ENCODE measurements at places on chromosomes 11 and 22. TPM values are rescaled to one million over a fixed set of nuclear protein-coding genes. Genes with fewer than 3 reads are reported as not detected.

DNA sequence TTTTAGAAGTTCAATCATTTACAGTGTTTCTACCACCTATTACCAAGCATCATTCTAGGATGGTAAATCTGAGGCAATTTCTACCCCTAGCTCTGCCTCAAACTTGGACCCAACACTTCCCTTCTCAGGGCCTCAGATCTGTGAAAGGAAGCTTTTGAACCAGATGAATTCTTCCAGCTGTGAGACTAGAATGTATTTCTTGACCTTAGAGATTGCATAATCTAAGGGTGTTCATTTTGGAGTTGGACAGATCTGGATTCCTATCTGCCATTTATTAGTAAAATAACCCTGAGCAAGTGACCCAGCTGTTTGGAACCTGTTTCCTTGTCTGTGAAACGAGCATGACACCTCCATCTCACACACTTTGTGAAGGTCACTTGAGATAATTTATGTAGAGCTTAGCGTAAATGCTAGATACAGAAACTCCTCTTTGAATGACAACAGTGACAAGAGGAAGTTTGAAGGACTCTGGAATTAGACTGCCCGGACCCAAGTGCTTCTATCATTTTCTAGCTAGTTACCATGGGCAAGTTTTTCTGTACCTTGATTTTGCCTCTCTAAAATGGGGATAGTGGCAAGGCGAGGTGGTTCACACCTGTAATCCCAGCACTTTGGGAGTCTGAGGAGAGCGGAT, 3.8 kb upstream of the INTS5 start:
- DNase-seq = no peak

DNA sequence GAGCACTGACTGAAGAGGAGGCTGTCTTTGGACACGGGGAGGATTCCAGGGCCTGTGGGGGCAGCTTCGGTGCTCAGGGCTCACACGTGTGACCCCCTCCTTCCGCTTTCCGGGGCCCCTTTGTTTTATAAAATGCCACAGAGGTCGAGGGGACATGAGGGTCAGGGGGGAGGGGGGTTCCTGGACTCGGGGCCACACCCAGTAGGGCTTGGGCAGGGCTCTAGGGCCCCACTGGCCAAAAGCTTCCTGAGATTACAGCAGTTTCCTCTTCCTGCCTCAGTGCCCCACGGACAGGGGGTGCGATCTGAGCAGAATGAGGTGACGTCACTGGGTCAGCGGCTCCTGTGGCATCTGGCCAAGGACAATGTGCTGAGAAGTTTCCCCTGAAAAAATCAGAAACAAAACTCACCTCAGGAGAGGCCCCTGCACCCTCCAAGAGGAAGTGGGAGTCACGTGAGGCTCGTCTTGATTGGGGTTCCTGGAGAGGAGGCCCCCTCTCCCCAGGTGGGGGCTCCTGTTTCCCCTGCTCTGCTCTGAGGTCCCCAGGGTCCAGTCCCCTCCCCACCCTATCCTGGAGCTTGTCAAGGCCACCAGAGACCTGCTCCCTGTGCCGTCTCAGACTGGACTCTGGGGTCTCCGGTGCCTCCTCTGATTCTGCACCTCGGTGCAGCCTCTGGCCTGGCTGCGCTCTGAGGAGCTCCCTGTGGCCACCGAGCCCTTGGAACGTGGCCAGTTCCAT, 6.4 kb upstream of the IFITM3 start:
- no peak for DNase-seq

DNA sequence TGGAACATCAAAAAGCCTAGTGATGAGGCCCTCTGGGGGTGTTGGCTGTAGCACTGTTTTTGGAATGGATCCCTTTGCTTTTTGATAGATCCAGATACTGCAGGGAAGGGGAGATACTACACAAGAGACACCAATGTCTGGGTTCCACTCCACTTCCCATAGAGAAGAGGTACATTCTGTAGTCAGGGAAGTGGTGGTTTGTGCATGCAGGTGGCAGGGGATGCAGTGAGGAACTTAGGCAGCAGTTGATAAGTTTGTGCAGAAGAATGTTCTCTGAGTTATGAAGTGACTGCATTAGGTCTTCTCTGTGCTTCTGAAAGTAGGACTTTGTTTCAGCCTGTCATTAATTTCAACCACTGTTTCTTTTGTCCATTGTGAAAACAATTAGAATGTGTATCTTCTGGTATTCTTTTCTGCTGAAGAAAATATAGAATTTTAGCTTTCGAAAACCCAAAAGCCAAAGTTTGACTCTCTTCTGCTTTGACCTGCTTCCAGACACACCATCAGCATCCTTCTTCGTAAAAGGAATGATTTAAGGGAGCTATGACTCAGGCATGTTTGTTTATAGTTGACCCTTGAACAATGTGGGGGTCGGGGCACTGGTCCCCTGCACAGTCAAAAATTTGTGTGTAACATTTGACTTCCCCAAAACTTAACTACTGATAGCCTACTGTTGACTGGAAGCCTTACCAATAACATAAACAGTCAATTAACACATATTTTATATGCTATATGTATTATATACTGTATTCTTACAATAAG, 25.6 kb downstream of the PANX1 start:
- no peak for DNase-seq

DNA sequence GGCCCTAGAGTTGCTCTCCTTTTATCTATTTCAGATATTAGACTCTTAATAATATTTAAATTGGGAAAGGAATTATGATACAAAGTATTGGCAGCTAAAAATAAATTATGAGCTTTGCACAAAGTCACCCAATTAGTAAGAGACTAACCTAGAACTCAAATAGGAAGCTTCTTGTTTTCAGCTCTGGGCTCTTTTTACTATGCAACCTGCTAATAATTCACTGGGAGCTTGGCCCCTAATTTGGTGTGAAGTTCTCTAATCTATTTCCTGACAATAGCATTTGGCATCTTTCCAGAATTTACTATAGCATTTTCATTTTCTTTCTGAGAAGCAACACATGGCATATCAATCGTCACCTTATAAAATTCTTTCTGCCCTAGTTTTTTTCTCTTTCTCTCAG, 727.7 kb upstream of the ANO5 start:
- no peak for DNase-seq

DNA sequence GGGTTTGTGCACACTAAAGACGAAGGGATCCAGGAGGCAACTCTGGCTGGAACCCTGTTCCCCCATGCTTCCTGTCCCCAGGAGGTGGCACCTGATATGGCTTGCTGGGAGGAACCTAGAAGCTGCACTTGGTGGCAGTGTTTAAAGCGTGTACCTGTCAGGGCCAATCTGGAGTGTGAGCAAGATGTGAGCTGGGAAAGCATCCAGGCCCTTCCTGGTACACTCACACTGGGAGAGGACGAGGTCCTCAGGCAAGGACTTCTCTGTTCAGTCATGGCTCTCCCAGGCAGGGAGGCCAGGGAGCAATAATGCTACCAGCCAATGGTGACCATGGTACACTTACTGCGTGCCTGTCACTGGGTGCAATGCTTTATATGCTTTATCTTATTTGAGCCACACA, 130.7 kb upstream of the NECTIN1 start:
- no peak for DNase-seq

GRCh38 chr11:76762867-76763572, 20.1 kb upstream of the TSKU start:
- no peak for DNase-seq

- no peak for DNase-seq
These were observed 122.7 kb upstream of the TRPC6 start for GRCh38 chr11:101706541-101706940.

DNA sequence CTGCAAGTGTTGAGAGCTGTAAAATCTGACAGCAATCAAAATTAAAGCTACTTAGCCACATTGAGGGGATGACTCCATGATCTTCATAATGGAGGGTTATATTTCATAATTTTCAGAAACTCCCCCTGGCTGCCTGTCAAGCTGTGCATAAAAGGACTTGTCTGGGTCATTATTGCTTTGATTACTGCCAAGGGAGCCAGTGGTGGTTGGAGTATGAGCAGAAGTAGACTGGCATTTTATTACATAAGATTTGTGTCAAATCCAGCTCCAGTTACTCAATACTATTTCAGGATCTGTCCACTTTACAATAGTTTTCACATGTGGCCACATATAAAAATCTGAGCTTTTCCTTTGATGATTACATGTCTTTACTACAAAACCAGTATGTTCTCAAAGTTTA, 108.9 kb upstream of the SLC5A12 start:
- DNase-seq = no peak

- no peak for DNase-seq
These were observed 18.3 kb upstream of the TCF20 start for GRCh38 chr22:42288791-42289190.

DNA sequence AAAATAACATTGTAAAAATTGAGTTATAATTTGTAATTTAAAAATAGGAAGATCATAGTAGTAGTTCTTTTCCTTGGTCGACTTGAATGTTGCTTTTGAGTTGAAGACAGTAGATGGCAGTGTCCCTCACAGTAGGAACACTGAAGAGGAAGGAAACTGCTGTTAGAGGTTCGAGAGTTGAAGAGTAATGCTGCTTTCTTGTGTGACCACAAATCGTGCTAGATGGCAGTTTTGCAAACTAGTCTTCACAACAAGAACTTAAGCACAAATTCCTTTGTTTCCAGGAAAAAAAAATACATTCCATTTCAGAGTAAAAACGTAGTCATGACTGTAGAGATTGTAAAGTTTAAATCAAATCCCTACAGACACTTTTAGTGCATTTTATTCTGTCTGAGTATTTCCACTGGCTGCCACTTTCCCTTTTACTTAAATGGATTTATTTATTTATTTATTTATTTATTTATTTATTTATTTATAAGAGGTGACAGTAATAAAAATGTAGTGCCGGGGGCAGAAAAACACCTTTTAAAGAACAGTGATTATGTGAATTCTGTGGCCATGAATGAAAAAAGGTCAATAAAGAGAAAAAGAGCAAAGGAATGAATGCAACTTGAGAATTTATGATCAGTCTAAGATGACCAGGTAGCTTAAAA, 54.6 kb downstream of the SPECC1L start:
- DNase-seq = no peak

DNA sequence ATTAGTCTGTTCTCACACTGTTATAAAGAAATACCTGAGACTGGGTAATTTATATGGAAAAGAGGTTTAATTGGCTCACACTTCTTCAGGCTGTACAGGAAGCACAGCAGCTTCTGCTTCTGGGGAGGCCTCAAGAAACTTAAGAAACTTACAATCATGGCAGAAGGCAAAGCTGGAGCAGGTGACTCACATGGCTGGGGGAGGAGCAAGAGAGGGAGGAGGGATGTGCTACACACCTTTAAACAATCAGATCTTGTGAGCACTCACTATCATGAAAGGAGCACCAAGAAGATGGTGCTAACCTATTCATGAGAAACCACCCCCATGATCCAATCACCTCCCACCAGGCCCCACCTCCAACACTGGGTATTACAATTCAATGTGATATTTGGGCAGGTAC, 381.6 kb downstream of the ETS1 start:
- no peak for DNase-seq

The NELL1 gene
- total RNA-seq = 2.2 TPM

DNA sequence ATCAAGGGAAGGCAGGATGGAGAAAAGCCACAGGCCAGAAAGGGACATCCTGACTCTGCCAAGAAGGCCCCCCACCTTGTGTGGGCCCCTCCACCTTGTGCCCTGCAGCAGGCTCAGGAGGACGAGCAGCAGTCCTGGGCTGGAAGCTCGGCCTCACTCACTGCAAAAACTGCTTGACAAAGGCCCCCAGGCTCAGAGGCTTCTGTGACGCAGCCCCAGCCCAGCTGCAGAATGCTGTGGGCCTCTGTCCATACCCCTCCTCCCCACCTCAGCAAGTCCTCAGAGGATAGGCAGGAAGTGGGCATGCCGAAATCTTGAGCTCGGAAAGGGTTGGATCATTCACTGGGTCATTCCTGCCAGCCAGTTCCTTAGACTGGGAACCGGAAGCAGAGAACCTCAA, 61.9 kb downstream of the NRXN2 start:
- no peak for DNase-seq

The TREH gene
- total RNA-seq = not detected

The SLN gene
- 0.67 TPM for total RNA-seq

The POLR2L gene
- total RNA-seq = 89.6 TPM

DNA sequence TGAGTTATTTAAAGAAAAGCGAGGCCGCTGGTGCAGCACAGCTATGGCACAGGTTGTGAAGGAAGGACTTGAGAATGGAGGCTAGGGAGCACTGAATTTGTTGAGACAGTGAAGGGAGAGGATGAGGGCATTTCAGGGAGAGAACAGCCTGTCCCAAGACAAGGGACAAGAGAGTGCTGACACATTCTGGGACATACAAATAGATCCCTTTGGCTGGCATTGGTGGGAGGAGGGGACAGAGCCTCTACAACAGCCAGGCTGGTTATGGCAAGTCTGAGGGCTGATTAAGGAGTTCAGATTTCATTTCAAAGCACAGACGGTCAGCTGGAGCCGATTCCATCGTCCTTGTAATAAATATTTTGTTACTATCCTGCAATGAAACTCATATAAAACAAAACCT, 1.7 kb upstream of the SLC29A2 start:
- DNase-seq = no peak

The SLC37A2 gene
- total RNA-seq = 0.51 TPM

DNA sequence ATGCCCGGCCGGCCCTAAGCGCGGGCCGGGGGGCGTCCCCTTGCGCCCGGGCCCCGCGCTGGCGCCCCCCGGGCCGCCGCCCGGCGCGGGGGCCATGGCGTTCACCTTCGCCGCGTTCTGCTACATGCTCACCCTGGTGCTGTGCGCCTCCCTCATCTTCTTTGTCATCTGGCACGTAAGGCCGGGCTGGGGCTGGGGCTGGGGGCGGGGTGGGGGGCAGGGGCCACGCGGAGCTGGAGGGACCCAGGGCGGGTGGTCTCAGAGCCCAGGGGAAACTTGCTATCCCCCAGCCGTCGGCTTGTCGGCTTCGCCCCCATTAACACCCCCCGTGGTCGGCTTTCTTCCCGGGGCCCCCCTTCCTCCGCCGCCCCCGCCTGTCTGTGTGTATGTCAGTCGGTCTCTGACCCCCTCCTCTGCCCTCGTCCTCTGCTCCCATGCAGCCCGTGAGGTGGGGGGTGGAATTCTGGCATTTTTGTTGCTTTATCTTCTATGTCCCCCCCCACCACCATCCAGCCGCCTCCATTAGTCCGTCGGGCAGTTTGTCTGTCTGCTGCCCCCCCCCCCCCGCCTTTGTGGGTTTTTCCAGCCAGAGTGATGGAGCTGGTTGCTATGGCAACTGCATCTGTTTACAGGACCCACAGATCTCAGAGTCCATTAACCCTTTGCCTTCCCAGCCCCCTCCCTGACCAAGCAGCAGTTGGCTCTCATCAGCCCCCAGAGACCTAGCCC, 552 bp downstream of the CNIH2 start:
- no peak for DNase-seq

GRCh38 chr22:24357547-24357946, 69.9 kb upstream of the ADORA2A start:
- DNase-seq = no peak

GRCh38 chr11:13338019-13338426, 60.4 kb downstream of the BMAL1 start:
- DNase-seq = no peak

The RANGAP1 gene
- total RNA-seq = 76.3 TPM
